ENCODE measurements at places on chromosomes 4 and X.

DNA sequence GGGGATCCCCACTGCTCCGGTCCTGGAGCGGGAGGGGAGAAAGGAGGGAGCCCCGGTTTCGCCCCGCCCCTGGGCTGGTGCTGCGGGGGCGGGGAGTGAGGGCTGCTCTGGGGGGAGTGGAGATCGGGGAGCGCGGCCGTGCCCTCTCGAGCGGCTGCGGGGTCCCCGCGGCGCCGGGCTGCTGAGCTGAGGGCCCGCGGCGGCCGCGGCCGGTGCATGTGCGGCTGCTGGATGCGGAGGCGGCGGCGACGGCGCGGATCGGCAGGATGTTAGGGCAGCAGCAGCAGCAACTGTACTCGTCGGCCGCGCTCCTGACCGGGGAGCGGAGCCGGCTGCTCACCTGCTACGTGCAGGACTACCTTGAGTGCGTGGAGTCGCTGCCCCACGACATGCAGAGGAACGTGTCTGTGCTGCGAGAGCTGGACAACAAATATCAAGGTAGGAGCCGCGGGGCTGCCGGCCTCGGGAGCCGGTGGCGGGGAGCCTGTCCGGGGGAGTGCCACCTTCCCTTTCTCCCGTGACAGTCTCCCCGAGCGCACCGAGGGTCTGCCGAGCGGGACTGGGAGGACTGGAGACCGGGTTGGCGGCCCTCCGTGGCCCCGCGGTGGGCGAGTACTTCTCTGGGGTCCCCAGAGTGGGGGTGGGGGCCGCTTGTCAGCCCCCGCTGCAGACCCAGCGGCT, at the start of gene ING2:
TSS of gene ING2 (plus strand) at position 129 of the 681 bp plus-strand sequence. CDS start at position 267, 138 bp downstream.
- no peak for DNase-seq

DNA sequence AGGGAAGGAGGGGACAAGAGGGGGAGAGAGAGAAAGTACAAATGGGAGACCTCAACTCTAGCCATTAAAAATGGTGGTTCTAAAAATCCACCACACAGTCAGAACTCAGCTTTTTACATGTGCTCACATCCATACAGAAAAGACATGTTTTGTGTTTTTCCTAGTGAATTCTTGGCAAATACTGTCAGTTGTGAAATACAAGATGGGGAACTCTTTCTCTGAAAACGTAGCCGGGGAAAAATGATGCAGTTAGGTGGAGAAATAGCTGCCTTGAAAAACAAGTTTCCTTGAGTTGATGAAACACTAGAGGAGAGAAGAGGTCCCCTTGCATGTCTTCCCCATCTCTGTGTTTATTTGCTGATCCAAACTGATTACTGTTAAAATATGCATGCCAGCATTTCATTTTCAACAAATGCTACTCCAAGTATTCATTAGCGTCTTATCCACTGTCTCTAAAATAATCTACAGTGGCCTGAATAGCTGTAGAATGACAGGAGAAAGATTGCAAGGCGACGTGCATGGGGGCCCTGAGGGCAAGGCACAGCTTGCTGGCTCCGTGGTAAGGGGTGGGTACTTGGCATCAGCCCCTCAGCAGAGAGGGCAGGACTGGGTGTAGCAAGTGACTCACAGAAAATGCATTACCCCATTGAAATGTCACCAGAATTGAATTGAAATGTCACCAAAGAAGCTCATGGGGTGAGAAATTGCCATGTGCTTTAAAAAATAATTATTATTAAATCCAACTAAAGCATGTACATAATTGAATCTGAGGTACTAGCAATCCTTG, 48.1 kb upstream of the TBL1X start:
- DNase-seq = no peak

DNA sequence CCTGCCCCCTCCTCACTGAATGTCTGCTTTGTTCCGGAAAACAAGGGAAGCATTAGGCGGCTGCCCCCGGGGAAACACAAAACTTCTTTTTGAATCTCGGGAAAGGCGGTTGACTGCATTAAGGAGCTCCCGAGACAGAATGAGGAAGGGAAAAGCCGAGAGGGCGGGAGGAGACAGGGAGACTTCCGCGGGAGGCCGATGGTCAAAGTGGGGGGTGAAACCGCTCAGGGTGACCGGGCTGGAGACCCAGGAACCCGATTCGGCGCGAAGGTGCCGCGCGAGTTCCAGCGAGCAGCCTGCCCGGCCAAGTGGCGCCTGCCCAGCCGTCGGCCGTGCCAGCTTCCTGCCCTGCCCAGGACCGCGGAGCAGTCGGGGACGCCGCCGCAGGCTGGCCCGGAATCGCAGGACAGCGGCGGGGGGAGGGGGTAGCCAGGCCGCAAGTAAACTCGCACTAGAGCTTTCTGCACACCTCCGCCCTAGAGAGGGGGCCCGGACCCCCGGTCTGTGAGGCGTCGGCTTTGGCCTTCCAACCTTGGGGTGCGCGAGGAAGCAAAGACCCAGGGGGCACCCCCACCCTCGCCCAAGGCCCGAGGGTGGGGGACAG, 55.1 kb upstream of the BCOR start:
- no peak for DNase-seq

GRCh38 chr4:137968956-137969678, 273.0 kb downstream of the SLC7A11 start:
- no peak for DNase-seq

DNA sequence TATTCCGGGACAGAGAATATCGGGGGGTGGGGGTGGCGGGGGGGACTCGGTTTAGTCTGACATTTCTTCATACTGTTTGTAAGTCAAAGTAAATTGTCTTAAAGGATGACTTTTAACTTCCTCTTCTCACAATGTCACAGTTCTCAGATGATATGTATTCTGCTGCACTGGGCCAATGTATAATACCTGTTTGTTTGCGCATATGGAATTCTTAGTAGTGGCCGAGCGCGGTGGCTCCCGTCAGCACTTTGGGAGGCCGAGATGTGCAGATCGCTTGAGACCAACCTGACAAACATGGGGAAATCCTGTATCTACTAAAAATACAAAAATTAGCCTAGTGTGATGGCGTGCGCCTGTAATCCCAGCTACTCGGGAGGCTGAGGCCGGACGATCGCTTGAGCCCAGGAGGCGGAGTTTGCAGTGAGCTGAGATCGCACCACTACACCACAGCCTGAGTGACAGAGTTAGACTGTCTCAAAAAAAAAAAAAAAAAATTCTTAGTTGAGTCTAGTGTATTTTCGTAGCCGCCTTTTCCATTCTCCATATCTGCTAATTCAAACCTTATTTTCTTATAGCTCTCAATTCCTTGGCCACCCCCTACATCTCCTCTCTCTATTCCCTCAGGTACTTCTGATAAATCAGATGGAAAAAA, 851 bp downstream of the POLR2B start:
- DNase-seq = peak; percentile 10

DNA sequence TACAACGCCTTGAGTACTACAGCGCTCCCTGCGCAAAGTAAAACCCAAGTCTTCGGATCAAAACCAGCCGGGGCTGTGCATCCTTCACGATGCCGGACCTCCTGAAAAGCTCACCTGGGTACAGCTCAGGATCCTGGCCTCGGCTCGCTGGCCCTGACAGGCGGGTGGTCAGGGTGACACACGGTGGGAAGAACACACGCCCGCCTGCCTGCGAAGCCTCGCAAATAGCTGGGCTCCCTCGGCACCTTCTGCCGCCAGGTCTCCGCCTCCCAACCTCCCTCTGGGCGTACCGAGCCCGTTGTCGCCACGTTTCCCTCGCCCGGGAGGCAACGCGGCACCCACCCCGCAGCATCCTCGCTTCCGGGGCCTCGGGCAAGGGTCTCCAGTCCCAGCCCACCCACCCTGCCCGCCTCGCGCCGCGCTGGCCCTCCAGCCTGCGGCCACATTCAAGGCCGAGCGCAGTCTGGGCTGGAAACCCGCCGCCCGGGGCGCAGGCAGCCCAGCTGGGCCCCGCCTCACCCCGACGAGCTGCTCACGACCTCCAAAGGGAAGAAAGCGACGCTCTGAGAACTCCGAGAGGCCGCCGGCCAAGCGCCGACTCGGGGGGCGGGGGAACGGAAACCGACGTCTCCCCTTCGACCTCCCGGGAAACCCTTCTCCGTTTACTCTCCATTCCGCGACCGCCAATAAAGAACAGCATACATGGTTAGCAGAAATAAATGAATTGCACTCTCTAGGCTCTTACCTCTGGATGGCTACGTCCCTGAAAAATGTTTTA, 511 bp downstream of the PPM1K start:
- peak; percentile 65 for DNase-seq

GRCh38 chr4:70801265-70801809, 38.4 kb downstream of the GRSF1 start:
- peak; percentile 26 for DNase-seq

- no peak for DNase-seq
Measured at GRCh38 chr4:1639299-1639868, 44.7 kb downstream of the FAM53A start.

DNA sequence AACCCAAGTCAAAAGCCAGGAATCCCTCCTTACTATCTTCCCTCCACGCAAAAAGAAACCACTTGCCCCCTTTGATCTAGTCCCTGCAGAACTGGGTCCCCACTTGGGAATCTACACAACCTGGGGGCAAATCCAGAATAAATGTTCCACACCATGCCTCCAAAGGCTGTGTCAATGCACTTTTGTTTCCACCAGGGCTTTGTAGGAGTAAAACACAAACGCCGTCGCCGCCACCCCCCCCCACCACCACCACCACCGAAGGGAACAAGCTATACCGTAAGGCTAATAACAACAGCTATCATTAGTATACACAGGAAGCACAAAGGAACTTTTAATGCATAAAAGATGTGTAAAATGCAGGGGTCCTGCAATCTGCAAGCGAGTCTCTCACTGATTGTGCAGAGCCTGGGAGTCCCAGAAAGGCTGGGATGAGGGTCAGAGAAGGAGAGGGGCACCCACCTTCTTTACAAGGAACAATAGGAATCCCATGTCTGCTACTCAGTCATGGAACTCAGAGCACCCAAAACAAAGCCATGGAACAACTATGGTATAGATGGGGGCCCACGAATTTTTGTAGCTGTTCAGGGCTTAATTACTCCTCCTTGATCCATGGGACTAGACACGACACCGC, 13.2 kb downstream of the BCOR start:
- no peak for DNase-seq

Data from naive thymus-derived CD4-positive, alpha-beta T cell (primary cell).